ENCODE measurements at places on chromosomes 16 and 17. TPM values are rescaled to one million over a fixed set of nuclear protein-coding genes. Genes with fewer than 3 reads are reported as not detected.
A peak's percentile ranks its signal among the peaks of the same experiment; 100 is the strongest.

Gene SGSM2
- 33.4 TPM for total RNA-seq

Gene PRR29
- total RNA-seq = 2.0 TPM

Gene CACNA1G
- total RNA-seq = not detected

Gene CHD9NB
- total RNA-seq = 0.12 TPM

Gene CYBA
- total RNA-seq = 265 TPM

GRCh38 chr17:62130739-62131138 is 65.7 kb upstream of the MED13 start:
- H3K27me3 ChIP-seq = peaks cover 2% of the 10 kb centered on the region
- peaks cover 3% of the 10 kb centered on the region for H3K4me1 ChIP-seq
- no peaks in the 10 kb centered on the region for H3K36me3 ChIP-seq
- no peak overlapping the region for H3K4me3 ChIP-seq
- no peak for DNase-seq

DNA sequence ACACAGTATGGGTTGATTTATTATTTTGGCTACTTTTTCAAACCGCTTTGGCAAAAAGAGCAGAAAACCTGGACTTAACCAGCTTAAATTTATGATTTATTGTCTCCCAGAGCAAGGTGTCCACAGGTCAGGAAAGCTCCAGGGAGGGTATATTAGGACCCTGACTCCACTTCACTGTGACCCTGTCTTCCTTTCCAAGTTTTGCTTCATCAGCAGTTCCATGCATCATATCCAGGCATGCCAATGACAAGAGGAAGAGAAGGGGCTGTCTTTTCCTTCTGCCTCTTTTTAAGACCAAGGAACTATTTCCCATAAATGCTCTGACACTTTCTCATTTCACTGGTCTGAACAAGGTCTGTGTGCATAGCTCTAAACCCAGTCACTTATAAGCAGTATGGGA is 316.8 kb downstream of the CA10 start:
- H3K36me3 ChIP-seq = no peaks in the 10 kb centered on the region
- no peak overlapping the region for H3K27ac ChIP-seq
- no peaks in the 10 kb centered on the region for H3K4me1 ChIP-seq
- H3K27me3 ChIP-seq = no peaks in the 10 kb centered on the region
- no peak for DNase-seq

GRCh38 chr16:1524366-1524765 is 9.1 kb upstream of the TMEM204 start:
- no peak for DNase-seq
- no peak overlapping the region for H3K4me3 ChIP-seq
- H3K4me1 ChIP-seq = peaks cover 23% of the 10 kb centered on the region
- H3K36me3 ChIP-seq = no peaks in the 10 kb centered on the region
- no peak overlapping the region for H3K27ac ChIP-seq

DNA sequence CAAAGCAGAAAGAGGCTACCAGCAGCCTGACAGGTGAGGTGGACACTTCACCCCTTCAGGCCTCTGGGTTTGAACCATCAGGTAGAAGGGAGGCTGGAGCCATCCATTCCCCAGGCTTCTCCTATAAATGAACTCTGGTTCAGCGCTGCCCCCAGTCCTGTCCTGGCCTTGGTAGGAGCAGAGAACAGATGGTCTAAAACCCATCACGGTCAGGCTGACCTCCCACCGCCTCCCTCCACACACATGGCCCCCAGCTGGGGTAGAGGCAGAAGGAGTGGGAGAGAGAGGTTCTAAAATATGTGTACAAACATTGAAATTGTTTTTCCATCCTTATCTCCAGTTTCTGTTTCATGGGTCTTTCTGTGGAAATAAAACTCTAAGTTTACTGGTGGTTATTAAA is 59.7 kb upstream of the DNAJA2 start:
- no peaks in the 10 kb centered on the region for H3K36me3 ChIP-seq
- no peak for DNase-seq
- peaks cover 2% of the 10 kb centered on the region for H3K27me3 ChIP-seq
- H3K27ac ChIP-seq = no peak overlapping the region
- H3K4me1 ChIP-seq = peaks cover 2% of the 10 kb centered on the region

- peak overlapping the region; percentile 85 for H3K27ac ChIP-seq
- H3K36me3 ChIP-seq = peaks cover 21% of the 10 kb centered on the region
Observed at GRCh38 chr17:14198575-14198974, 38.1 kb downstream of the CDRT15 start.

Data from activated CD4-positive, alpha-beta memory T cell treated with anti-CD3 and anti-CD28 coated beads for 36 hours (primary cell).